Astrocyte (in vitro differentiated cells and primary cell): ENCODE measurements at places on chromosomes 11 and 22. TPM values are rescaled to one million over a fixed set of nuclear protein-coding genes. Genes with fewer than 3 reads are reported as not detected.

GRCh38 chr22:21094911-21095772 lies 49.4 kb downstream of the LRRC74B start:
- DNase-seq: no peak

- no peak for DNase-seq
These were observed 30.3 kb downstream of the BLID start for GRCh38 chr11:122085712-122086111.

DNA sequence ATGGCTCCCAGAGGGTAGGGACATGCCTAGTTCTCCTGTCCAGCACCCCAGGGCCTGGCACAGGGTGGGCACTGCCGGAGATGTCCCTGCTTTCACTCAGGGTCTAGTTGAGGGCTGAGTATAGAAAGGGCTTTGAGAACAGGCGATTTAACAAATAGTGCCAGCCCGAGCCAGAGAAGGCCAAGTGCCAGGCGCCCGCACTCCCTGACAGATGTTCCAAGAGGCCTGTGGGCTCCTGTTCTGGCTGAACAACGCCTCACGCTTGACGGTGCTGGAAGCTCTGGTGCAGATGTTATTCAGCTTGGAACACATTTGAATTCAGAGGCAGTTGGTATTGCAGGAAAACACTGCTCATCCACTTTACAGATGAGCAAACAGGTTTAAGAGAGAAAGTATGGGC lies 46.5 kb downstream of the NFAM1 start:
- no peak for DNase-seq

TUBA8 gene
- total RNA-seq: 0.79 TPM in 1 of 2 replicates, not detected in the other

KRTAP5-8 gene
- total RNA-seq: not detected in 2 replicates
